ENCODE measurements at places on chromosomes 7 and 10. TPM values are rescaled to one million over a fixed set of nuclear protein-coding genes. Genes with fewer than 3 reads are reported as not detected.
A peak's percentile ranks its signal among the peaks of the same experiment; 100 is the strongest.

DNA sequence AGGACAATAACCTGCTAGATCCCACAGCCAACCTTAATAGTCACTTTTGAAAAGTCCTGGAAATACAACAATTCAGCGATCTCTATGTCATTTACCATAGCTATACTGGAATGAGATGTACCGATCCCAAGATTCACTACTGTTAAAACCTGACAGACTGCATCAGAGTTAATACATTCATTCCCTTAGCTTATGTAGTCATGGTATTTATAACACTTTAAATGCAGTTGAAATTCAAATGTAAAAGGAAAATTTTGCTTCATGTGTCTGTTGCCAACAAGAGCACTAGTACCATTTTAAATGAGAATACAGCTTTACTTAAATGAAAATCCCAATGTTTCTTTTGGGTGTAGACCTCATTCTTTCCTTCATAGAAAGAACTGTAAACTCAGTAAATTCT is 11.1 kb upstream of the GGCT start:
- no peaks in the 10 kb centered on the region for H3K36me3 ChIP-seq
- DNase-seq: no peak
- no peak overlapping the region for H3K4me3 ChIP-seq
- H3K27me3 ChIP-seq: no peaks in the 10 kb centered on the region
- H3K27ac ChIP-seq: no peak overlapping the region

DNA sequence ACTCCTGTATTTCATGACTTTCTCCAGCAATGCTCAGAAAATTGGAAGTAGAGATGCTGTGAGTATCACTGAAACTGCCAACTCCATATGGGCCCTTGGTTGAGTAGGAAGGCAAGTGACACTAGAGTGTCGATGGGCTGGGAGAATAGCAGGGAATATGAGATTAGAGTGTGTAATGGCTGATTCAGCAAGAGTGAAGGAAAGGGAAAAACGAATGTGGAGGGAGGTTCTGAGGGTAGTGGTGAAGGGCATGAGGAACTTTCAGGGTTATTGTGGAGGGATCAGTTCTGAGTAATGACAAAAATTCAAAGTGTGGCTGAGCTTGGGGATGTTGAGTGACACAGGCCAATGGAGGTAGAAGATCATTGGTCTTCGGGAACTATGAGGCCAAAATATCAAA is 49.0 kb upstream of the PCGF5 start:
- no peak for DNase-seq
- peaks cover 5% of the 10 kb centered on the region for H3K4me1 ChIP-seq
- no peaks in the 10 kb centered on the region for H3K36me3 ChIP-seq
- H3K27me3 ChIP-seq: no peaks in the 10 kb centered on the region
- no peak overlapping the region for H3K4me3 ChIP-seq
- no peak overlapping the region for H3K27ac ChIP-seq

DNA sequence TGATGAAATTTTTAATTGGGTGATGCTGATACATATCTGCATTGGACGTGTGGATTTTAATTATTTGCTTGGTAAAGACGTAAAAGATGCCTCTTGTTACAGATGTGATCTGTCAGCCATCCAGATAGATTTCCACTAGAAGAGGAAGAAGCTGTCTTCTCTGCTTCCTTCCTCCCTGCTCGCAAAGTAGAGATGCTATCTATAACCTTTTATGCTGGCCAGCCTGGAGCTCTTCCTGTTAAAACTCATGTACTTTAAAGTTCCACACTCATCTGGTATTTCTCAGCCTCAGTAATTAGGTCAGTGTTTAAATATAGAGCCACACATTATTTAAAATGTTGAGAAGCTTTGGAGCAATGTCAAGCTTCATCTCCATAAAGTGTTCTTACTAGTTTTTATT is 51.2 kb upstream of the TMEM229A start:
- no peak for DNase-seq
- H3K27me3 ChIP-seq: no peaks in the 10 kb centered on the region
- no peak overlapping the region for H3K4me3 ChIP-seq
- H3K4me1 ChIP-seq: no peaks in the 10 kb centered on the region
- no peak overlapping the region for H3K27ac ChIP-seq
- no peaks in the 10 kb centered on the region for H3K36me3 ChIP-seq

DNA sequence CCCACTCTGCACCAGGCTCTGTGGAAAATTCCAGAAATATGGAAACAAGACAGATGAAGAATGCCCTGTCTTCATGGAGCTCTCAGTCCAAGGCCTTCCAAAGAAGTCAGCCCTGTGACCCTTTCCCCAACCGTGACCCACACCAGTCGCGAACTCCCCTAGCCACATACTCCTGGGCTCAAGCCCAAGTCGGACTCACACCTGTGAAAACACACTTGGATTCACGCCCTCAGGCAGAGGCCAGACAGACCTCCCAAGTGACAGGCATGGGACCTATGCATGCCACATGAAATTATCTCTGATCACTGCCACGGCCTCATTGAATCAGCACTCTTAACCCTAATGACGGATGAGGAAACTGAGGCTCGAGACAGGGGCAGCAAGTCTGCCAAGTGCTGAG is 42.5 kb downstream of the ZCCHC24 start:
- no peak for DNase-seq
- H3K27me3 ChIP-seq: no peaks in the 10 kb centered on the region
- peak overlapping the region; percentile 85 for H3K27ac ChIP-seq
- H3K4me3 ChIP-seq: no peak overlapping the region

- DNase-seq: no peak
- H3K27ac ChIP-seq: no peak overlapping the region
- no peaks in the 10 kb centered on the region for H3K36me3 ChIP-seq
- H3K4me3 ChIP-seq: no peak overlapping the region
- no peaks in the 10 kb centered on the region for H3K4me1 ChIP-seq
These were observed 75.9 kb upstream of the MAGI2 start for GRCh38 chr7:79529214-79529880.

GRCh38 chr7:138825049-138825721 is 27.2 kb upstream of the ATP6V0A4 start:
- no peak overlapping the region for H3K27ac ChIP-seq
- no peaks in the 10 kb centered on the region for H3K36me3 ChIP-seq
- H3K4me1 ChIP-seq: no peaks in the 10 kb centered on the region
- DNase-seq: no peak

- no peaks in the 10 kb centered on the region for H3K27me3 ChIP-seq
- no peak overlapping the region for H3K4me3 ChIP-seq
- H3K4me1 ChIP-seq: no peaks in the 10 kb centered on the region
- H3K27ac ChIP-seq: no peak overlapping the region
These were observed 167.6 kb downstream of the OTUD1 start for GRCh38 chr10:23606456-23606855.

- no peaks in the 10 kb centered on the region for H3K4me1 ChIP-seq
- H3K27ac ChIP-seq: no peak overlapping the region
- no peaks in the 10 kb centered on the region for H3K36me3 ChIP-seq
- no peak overlapping the region for H3K4me3 ChIP-seq
These were observed 90.7 kb downstream of the UNCX start for GRCh38 chr7:1323178-1324027.

DNA sequence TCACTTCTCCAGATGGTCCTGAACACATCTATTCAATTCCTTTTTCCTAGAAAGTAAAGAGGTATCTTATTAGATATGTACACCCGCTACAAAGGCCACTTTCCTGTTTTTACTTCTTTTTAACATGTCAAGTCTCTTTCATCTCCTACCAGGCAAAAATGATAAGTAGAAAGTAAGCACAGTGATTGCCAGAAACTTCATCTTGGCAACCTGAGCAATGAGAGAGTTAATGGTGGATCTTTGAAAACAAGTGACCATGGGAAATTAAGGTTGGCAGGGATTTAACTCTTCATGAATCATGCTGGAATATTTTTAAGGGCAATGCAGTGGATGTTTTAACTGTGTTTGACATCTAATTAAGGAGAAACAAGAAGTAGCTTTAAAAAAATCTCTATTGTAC is 2.7 kb downstream of the SEMA3A start:
- no peak overlapping the region for H3K4me3 ChIP-seq
- no peak for DNase-seq
- H3K27ac ChIP-seq: no peak overlapping the region
- H3K27me3 ChIP-seq: no peaks in the 10 kb centered on the region
- peaks cover 8% of the 10 kb centered on the region for H3K4me1 ChIP-seq

DNA sequence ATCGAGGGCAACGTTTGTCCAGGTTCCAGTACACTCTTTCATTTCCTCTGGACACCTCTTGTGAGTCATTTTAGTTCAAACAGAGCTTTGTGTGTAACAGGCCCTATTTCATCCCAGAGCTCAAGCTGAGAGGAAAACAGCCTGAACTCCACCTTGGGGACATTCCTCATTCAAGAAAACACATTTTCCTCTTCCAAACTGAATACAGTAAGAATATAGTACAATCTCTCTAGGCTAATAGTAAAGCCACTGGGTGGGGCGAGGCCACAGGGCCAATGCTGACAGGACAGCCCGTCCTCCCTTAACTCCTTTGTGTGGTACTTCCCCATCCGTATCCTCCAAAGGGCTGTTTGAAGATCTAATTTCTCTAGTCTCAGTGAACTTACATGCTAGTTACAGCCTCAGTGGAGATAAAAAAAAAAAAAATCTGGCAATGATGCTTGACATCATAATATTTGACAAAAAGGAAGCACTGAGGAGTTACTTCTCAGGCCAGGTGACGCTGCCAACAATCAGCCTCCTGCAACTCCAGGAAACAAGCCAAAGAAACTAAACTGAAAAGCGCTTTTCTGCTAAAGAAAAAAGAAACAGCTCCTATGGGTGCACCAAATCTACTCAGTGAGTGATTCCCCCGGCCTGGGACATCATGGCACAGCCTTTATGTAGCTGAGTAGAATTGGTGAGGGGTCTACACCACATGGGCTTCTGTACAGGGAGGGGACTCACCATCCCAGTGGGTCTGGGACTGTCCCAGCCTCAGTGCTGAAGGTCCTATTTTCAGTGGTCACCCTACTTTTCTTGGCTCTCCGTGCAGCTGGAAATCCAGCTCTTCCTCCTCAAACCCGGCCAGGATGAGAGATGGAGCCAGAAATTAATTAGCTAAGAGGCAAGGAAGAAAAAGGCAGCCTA is 238.2 kb upstream of the NEBL start:
- no peak overlapping the region for H3K27ac ChIP-seq
- no peaks in the 10 kb centered on the region for H3K4me1 ChIP-seq
- no peaks in the 10 kb centered on the region for H3K27me3 ChIP-seq
- no peak overlapping the region for H3K4me3 ChIP-seq
- no peak for DNase-seq
- no peaks in the 10 kb centered on the region for H3K36me3 ChIP-seq

GRCh38 chr7:133511708-133512107 is 258.8 kb downstream of the EXOC4 start:
- H3K36me3 ChIP-seq: no peaks in the 10 kb centered on the region
- no peaks in the 10 kb centered on the region for H3K27me3 ChIP-seq

- H3K4me1 ChIP-seq: peaks cover 5% of the 10 kb centered on the region
- DNase-seq: no peak
- no peaks in the 10 kb centered on the region for H3K36me3 ChIP-seq
- H3K27me3 ChIP-seq: no peaks in the 10 kb centered on the region
- H3K4me3 ChIP-seq: no peak overlapping the region
- H3K27ac ChIP-seq: no peak overlapping the region
These were observed 421.5 kb upstream of the LRGUK start for GRCh38 chr7:133705596-133705995.

- peaks cover 63% of the 10 kb centered on the region for H3K27me3 ChIP-seq
- no peak overlapping the region for H3K4me3 ChIP-seq
- no peaks in the 10 kb centered on the region for H3K36me3 ChIP-seq
- H3K27ac ChIP-seq: no peak overlapping the region
- no peak for DNase-seq
These were observed 355.7 kb downstream of the DNAJB6 start for GRCh38 chr7:157692460-157693011.

DNA sequence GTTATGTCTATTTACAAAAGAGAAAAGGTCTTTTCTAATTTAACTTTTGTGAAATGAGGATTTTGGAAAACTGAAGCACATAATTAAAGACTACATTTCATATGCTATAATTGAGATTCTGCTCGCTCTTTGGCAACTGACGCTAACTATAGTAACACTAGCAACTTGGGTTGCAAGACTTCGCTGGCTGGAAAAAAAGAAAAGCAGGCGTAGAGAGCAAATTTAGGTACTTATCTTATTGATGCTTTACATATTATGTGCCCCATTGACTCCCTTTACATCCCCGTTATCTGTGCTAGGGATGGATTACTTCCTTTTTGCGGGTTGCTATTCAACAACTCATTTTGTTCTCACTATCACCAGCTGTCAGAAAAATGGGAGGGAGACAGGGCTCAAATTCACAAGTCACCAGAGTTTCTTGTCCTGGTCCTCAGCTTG is 10.5 kb downstream of the SEMA3C start:
- H3K4me3 ChIP-seq: peak overlapping the region; percentile 29
- DNase-seq: no peak
- peak overlapping the region; percentile 87 for H3K27ac ChIP-seq

GRCh38 chr7:33623267-33623666 is 282.1 kb upstream of the BMPER start:
- H3K27me3 ChIP-seq: no peaks in the 10 kb centered on the region
- no peaks in the 10 kb centered on the region for H3K4me1 ChIP-seq

- H3K27ac ChIP-seq: no peak overlapping the region
- no peaks in the 10 kb centered on the region for H3K27me3 ChIP-seq
- no peak for DNase-seq
- H3K4me3 ChIP-seq: no peak overlapping the region
These were observed 636.3 kb downstream of the PARD3 start for GRCh38 chr10:34178756-34179155.

- no peaks in the 10 kb centered on the region for H3K36me3 ChIP-seq
- no peaks in the 10 kb centered on the region for H3K4me1 ChIP-seq
- no peak overlapping the region for H3K27ac ChIP-seq
- H3K27me3 ChIP-seq: no peaks in the 10 kb centered on the region
These were observed 577.7 kb upstream of the AUTS2 start for GRCh38 chr7:69020536-69020935.

DNA sequence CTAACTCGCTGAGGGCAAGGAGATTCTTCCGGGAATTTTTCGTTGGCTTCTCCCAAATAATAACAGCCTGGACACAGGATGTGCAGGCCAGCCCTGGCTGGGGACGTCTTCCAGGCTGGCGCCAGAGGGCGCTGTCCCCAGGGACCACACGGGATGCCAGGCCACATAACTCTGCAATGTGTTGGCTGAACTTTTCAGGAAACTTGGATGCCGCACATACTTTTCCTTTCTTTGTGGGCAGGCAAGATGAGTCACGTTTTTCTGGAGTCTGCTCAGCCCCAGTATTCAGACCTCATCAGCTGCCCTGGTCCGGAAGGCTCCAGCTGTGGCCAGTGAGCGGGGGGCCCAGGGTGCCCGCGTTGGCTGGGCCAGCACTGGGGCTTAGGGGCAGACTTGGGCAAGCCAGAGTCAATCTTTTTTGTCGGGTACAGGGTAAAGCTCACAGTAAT is 122.7 kb downstream of the PRKAG2 start:
- no peaks in the 10 kb centered on the region for H3K36me3 ChIP-seq
- H3K27me3 ChIP-seq: no peaks in the 10 kb centered on the region
- no peak overlapping the region for H3K4me3 ChIP-seq
- peak; percentile 76 for DNase-seq
- H3K4me1 ChIP-seq: peaks cover 17% of the 10 kb centered on the region

Gene ELAPOR2
- total RNA-seq: 10.5 TPM

Gene CPA1
- not detected for total RNA-seq

Gene TACR2
- not detected for total RNA-seq

Gene HOXA5
- total RNA-seq: 7.1 TPM

Gene GJD4
- not detected for total RNA-seq

Gene ASIC3
- total RNA-seq: 2.2 TPM

Gene CPA2
- not detected for total RNA-seq

Gene PRKCQ
- total RNA-seq: 31.0 TPM

Gene DUS4L
- total RNA-seq: 5.8 TPM

Gene ZNF804B
- not detected for total RNA-seq

Gene MYH16
- total RNA-seq: not detected
